ENCODE measurements at places on chromosomes 4 and X.

GRCh38 chr4:84887824-84888223 is 78.7 kb downstream of the WDFY3 start:
- DNase-seq: no peak

DNA sequence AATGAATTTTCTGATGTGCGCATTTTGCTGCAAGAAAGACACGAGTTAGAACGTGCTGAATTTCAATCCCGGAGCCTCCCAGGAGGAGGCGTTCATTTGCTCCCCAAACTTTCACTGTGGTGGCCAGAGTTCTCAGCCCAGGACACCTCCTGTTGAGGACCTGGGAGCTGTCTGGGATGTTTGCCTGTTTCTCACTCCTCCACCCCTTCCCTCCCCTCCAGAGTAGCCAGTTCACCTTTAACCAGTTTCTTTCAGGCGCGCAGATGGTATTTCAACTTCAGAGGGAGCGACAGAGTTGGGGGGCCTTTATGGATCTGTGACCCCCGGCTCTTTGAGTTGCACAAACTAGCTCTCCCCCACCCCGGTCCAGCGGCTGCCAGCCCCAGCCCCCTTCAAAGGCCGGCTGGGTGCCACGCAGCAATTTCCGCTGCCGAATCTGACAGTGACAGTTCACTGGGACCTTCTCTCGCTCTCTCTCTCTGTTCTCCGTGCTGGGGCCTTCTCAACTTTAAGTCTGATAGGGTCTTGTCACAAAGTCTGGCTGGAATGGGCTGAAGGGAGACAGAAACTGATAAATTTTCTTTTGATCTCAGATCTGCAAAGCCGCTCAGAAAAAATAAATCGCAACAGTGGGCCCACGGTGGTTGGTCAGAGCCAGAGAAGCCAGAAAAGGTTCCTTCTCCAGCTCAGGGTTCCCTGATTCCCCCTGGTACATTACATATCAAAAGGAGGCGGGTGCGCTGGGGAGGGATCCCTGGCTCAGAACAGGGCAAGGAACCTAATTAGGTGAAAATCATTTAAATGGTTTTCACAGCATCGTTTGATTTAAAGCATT is 100.0 kb upstream of the STX18 start:
- DNase-seq: no peak

GRCh38 chr4:74093981-74094623 is 4.9 kb downstream of the CXCL2 start:
- DNase-seq: no peak

- DNase-seq: no peak
These were observed 194.8 kb downstream of the KIT start for GRCh38 chr4:54852602-54853001.

GRCh38 chr4:57064811-57065711 is 45.1 kb downstream of the IGFBP7 start:
- no peak for DNase-seq

DNA sequence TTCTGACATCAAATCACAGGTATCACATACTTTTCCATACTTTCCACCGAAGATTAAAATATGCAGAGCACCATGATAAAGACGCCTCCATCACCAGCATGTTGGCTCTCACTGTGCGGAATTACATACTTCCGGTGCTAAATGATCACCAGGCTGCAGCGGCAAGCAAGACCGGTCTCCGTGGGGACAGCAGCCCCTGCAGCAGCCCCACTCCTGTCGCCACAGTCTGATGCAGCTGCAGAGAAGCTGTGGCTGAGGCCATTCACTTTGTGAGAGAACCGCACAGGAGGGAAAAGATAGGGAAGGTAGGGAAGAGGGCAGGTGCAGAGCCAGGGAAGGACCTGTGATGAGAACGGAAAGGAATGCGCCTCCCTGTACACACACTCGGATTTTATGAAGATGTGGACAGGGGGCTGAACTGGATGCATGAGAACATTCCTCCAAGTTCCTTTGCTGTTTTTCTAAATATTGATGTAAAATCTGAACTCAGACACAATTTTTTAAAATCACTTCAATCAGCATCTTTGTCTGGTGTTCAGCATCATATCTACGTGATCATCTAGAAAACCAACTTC is 38.3 kb downstream of the AFAP1 start:
- DNase-seq: no peak

- DNase-seq: no peak
These were observed 11.6 kb downstream of the TXLNG start for GRCh38 chrX:16797841-16798240.

DNA sequence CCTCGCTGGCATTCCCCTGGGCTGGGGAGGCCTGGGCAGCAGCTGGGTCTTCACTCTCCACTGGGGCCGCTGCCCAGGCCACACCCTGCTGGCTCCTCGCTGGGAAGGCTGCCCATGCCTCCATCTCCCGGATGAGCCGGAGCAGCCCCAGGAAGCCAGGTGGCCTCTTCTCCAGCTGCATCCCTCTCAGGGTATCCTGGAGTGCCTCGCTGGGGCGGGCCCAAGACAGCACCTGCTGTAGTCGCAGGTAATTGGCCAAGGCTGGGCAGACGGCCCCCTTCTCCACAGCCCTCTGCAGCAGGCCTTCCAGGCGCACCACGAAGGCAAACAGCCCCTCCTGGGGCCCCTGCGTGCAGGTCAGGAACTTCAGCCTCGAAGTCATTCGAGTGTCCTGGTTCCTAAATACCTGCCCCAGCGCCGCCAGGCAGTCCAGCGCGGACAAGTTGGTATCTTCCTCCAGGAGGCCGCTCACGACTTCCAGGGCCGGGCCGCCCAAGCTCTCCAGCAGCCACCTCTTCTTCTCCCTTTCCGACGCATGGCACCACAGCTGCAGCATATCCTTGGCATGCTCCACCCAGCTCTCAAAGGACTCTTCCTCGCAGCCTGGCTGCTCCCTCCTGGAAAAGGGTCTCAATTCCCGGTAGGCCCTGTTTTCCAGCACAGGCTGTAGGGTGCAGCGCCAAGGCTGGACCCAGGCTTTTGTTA is 3.7 kb downstream of the PNMA6E start:
- no peak for DNase-seq

- no peak for DNase-seq
These were observed 72.6 kb upstream of the SLC4A4 start for GRCh38 chr4:71266090-71266794.

- no peak for DNase-seq
These were observed 129.1 kb downstream of the MSL3 start for GRCh38 chrX:11887175-11887574.

DNA sequence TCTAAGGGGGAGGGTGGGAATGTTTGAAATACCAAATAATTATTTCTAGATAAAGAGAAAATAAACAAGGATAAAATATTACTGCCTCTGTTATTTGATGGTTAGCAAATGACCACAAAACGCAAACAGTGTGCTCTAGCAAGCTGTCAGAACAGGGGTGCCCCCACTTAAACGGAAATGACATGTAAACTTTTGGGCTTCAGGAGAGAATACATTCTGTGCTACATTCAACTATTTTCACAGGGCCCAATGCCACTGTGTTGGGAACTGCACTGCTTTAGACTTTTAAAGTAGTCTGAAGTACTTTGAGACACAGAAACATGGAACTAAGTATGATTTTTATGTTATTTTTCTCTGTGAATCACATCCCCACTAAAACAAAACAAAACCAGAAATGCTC is 14.1 kb downstream of the CD40LG start:
- peak; percentile 30 for DNase-seq

DNA sequence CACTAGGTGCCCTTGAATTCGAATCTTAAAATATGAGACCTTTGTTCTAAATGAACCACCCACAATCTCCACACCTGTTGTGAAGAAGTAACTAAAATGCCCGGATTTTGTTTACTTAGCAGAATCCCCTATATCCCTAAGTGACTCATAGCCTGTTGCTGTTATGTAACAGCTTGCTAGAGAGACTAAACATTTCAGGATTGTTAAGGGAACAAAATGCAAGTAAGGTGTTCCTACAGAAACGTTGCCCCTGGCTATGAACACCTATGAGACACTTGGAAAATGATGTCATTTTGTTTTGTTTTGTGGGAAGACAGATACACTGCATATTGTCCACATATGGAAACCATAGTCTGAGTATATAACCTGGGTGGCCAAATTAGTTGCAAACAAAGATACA is 24.2 kb upstream of the MXRA5 start:
- DNase-seq: no peak
